ENCODE measurements at places on chromosomes 12 and 14.

DNA sequence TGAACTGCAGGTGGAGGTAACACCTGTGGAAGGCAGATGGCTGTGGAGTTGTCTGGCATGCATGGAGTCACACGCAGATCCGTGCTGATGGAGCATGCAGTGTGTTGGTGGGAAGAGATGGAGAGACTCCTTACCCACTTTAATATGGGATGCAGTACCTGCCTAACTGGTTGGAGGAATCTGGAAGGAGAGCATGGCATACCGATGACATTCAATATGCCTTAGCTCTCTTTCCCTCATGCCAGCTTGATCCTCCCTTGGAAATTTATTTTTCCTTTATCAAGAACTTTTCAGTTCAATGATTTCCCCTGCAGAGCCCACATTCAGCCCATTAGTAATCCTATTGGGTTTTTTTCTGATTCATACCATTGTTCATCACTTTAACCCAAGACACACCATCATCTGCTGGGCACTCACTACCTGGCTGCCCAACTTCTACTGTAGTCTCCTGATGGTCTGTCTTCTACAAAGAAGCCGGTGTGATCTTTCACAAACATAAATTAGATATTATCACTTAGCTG, 25.9 kb upstream of the NR2C1 start:
- no peak for DNase-seq

- no peak for DNase-seq
Observed at GRCh38 chr14:99791476-99792209, 1.6 kb upstream of the EML1 start.

DNA sequence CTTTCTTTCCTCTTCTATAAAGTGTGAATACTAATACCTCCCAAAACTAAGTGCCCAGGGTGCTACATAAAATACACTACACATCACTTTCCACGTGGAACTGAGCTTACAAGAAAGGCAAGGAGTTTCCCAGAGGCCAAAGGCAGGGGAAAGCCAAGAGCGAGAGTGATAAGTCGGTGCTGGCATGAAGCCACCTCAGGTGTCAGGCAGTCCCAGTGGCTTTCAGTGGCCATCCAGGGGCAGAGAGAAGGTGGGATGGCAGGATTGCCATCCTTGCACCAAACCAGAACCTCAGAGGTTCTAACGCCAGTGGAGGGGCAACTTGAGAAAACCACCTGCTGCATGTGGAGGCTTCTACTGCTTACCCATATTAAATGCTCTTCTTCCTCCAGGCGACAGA, 79.7 kb upstream of the DIO3 start:
- DNase-seq, result no peak

DNA sequence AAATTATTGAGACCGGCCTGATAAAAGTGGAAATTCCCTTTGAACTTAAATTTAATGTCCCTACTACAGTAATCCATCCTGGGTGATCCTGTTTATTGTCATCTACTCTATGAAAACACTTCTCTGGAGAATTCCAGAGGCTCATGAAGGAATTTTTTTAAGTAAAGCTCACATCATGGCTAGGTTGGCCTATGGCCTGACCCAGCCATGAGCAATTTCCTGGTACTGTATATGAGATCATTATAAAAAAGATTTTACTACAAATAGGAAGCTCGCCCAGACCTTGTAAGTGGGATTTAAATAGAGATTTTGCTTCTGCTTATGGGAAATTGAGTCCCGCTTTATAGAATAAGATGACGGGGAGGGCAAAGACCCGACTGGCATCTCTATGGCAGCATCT, 215.5 kb downstream of the DPF3 start:
- no peak for DNase-seq

- DNase-seq, result no peak
Observed at GRCh38 chr12:81596558-81596957, 162.6 kb downstream of the PPFIA2 start.

- no peak for DNase-seq
Observed at GRCh38 chr12:49733219-49734017, 7.9 kb upstream of the TMBIM6 start.

DNA sequence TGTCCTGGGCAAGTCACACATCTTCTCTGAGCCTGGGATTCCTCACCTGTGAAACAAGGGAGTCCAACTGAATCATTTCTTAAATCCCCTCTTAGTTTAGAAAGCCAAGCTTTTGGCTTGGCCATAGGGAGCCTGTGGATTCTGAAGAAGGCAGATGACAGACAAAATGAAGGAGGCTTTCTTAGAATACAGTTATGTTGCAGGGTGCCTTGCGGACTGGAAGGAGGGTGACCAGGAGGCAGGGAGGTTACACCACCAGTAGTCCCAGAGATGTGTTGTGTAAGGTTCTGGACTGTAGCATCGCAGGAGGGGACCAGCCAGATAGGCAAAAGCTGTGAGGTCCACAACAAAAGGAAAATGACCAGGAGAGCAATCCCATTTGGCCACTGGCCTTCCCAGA, 8.2 kb upstream of the ACVR1B start:
- DNase-seq, result no peak

- DNase-seq, result peak; percentile 20
Observed at GRCh38 chr14:99191395-99192027, 80.5 kb downstream of the BCL11B start.

DNA sequence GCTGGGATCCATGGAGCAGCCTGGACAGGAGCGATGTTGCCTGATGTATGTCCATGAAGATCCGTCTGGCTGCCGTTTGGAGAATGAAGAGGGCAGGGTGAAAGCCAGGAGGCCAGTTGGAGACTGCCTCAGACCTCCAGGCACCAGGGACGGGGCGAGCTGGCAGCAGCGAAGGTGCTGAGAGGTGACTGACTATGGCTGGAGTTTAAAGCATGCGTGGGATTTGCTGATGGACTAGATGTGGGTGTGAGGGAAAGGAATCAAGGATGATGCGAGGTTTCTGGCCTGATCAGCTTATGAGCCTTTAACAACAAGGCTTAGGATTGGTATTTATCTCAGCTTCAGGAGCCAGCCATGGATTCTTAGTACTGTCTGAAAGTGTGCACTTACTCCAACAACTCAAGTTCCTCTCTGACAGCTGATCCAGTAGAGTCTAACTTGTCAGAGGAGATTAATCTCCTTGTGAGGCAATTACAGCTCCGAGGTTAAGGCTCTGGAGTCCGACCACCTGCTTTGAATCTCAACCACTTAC, 49.4 kb downstream of the DYNC1H1 start:
- DNase-seq, result no peak

- DNase-seq, result no peak
Observed at GRCh38 chr12:13945236-13945635, 36.2 kb downstream of the GRIN2B start.

DNA sequence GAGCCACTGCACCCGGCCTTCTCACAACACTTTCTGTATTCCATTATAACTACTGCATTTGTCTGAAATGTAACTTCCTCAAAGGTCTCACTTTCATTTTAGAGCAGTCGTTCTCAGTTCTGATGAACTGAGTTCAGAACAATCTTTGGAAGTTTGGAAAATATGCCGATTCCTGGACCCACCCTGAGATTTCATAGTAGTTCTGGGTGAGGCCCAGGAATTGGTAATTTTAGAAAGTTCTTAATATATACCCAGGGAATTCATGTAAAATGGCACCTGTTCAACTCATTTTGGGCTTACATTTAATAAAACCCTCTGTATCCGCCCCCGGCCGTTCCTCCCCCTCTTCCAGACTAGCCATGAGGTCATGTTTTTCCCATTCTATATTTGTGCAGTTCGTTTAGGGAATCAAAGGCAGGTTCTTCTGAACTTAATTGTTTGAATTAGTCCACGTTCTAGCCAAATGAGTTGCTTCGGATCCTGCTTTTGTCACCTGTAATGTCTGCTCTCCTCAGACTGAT, 5.9 kb downstream of the GSG1 start:
- DNase-seq, result no peak

DNA sequence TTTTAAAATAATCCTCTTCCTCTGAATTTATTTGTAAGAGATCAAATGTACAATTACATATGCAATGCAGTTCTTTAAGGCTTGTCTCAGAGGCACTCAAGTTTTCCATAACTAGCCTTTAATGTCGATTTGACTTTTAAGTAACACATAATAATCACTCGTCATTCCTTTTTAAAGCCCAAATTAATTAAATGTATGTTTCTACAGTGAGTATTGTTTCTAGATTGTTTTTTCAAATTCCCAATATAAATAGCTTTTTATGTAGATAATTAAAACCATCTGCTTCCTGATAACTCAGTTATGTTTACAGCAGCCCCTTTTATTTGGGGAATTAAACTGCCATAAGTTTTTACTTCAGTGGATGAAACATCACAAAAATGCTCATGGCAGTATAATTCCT, 185.1 kb downstream of the ETNK1 start:
- DNase-seq, result no peak

- no peak for DNase-seq
Observed at GRCh38 chr12:1872448-1872847, 46.0 kb downstream of the CACNA2D4 start.

- no peak for DNase-seq
Observed at GRCh38 chr12:50101663-50102062, 2.1 kb upstream of the GPD1 start.

GRCh38 chr12:94282675-94283074, 134.3 kb downstream of the PLXNC1 start:
- peak; percentile 28 for DNase-seq

GRCh38 chr14:29035134-29035533, 268.5 kb downstream of the FOXG1 start:
- DNase-seq, result no peak

DNA sequence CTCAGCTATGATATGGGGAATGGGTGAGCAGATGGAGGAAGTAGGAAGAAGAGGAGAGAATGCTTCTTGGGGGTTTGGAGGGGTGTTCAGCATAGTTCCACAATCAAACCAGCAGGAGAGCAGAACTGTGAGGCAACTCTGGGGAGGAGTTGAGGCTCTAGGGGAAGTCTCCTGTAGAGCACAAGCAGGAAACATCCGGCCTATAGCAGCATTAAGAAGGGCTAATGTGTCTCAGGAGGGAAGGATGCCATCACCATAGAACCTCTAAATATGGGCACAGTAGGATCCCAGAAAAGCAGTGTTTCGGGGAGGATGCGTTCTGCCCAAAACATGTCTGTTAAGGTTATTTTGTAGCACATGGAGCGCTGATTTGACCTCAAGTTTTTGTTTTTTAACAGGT, 8.4 kb upstream of the SALL2 start:
- no peak for DNase-seq

- no peak for DNase-seq
Observed at GRCh38 chr14:84493779-84494178, 1036.2 kb upstream of the FLRT2 start.

GRCh38 chr14:77009014-77009413, 19.5 kb downstream of the IRF2BPL start:
- DNase-seq, result no peak

DNA sequence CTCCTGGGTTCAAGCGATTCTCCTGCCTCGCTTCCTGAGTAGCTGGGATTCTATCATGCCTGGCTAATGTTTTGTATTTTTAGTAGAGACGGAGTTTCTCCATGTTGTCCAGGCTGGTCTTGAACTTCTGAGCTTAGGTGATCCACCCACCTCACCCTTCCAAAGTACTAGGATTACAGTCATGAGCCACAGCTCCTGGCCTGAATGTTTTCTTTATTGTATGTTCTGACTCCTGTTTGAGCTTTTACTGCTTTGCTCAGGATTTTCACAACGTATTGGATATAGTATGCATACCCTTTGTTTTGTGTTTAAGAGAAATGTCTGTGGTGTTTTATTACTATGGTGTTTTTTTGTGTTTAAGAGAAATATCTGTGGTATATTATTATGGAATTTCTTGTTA, 37.2 kb downstream of the ATF7IP start:
- DNase-seq, result no peak

DNA sequence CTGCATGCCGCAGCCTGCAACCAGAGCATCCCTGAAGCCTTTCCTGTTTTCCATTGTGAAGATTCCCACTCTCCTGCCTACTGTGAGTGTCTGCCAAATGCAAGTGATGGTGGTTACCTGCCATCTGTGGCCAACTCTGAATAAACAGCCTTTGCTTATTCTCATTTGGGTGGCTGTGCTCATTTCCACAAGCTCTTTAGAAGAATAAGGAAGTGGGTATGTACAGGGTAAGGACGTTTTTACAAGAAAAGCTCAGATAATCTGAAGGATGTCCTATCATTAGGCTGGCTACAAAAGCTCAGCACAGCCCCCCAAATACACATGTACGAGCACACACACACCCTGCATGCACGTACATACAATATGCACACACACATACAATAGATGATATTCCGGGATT, 7.3 kb upstream of the RNASE1 start:
- DNase-seq, result no peak

- no peak for DNase-seq
Observed at GRCh38 chr14:72443256-72443655, 450.6 kb downstream of the DPF3 start.

GRCh38 chr12:104218935-104219334, 3.4 kb downstream of the TXNRD1 start:
- DNase-seq, result no peak

- DNase-seq, result no peak
Observed at GRCh38 chr12:47650469-47650868, 55.4 kb downstream of the RPAP3 start.

DNA sequence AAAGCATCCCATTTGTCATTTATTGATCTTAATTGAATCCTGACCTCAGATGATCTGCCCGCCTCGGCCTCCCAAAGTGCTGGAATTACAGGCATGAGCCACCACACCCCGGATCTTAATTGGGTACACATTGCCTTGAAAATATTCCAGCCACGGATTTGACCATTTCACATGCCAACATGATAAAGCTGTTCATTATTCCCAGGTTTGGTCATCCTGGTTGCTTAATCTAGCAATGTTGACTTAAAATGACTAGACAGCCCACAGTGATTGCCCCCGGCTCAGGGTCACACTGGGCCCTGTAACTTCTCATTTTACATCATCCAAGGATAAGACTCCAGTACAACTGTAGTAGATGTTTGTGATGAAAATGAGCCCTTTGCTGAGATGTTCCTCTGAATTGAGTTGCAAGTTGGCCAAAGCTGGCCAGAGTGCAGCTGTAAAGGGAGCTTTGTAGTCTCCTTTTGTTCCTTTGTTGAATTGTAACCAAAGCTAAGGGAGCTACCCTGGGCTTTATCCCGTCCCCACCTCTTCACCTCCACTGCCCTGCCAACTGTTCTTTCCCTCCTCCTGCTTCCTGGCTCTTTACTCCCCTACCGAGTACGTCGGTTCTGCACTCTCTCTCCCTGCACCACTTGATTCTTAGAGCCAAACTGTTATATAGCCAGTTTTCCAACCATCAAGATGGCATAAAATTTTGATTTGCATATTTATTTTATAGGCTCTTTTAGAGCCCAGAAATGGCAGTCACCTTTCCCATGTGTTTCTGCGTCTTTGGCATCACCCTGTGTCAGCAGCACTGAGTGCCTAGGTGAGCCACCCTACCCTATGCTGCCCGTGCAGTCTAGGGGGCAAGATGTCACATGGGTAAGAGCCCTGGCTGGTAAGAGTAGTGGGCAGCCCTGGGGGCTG, 141.3 kb upstream of the HIF1A start:
- no peak for DNase-seq

GRCh38 chr12:92745856-92746550, 43.2 kb downstream of the PLEKHG7 start:
- DNase-seq, result no peak
